ENCODE measurements at places on chromosomes 7 and 10.

- DNase-seq, result no peak
Measured at GRCh38 chr7:45588466-45588865, 14.3 kb downstream of the ADCY1 start.

- peak; percentile 59 for DNase-seq
Measured at GRCh38 chr7:157490465-157490912, 153.7 kb downstream of the DNAJB6 start.

DNA sequence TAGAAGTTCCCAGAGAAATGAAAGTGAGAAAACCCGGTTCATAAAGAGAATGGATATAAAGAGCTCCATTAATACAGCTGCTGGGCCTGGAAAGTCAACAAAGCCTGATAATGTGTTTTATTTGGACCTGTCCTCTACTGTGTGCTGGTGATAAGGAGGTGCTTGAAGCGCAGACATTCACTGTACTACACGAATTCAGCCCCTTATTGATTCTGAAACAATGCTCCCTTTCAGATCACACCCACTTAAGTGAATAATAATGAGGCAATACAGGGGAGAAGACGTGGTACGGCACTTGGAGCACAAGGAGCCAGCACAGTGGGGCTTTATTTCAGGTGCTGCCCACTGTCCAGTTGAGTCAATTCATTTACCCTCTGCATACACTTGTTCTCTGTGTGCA is 260.8 kb downstream of the FGFR2 start:
- DNase-seq, result no peak

DNA sequence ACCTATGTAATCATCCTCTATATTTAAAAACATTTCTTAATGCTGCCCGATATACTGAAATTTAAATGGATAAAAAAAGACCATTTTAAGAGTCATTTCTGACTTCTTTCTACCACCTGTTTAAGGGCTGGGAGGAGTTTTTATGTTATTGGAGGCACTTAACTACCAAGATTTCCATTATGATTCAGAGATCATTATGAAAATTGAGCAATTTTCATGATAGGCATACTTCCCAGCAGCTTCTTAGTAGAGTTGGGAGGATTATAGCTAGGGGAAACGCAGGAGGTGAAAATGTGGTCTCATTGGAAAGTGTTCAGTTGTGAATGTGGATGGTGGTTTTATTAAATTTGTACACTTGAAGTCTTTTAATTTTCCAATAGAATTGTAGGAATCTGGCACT is 28.4 kb upstream of the FAM204A start:
- DNase-seq, result no peak

DNA sequence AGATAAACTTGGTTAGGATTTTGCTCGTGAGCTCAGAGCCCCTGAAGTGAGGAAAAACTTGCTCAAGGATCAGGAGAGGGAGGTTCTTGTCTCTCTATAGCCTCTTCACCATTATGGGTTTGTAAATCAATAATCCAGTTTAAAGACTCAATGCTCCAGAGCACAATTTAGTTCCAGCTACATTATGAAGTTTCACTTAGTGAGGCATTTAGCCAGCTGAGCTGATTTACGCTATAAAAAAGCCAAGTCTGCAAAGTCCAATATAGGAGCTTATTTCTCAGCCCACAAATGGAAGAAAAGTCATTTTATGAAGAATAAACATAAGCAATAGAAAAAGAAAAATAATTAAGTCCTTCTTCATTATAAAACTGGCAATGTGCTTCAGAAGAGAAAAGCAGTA is 130.6 kb downstream of the STRA8 start:
- DNase-seq, result no peak

DNA sequence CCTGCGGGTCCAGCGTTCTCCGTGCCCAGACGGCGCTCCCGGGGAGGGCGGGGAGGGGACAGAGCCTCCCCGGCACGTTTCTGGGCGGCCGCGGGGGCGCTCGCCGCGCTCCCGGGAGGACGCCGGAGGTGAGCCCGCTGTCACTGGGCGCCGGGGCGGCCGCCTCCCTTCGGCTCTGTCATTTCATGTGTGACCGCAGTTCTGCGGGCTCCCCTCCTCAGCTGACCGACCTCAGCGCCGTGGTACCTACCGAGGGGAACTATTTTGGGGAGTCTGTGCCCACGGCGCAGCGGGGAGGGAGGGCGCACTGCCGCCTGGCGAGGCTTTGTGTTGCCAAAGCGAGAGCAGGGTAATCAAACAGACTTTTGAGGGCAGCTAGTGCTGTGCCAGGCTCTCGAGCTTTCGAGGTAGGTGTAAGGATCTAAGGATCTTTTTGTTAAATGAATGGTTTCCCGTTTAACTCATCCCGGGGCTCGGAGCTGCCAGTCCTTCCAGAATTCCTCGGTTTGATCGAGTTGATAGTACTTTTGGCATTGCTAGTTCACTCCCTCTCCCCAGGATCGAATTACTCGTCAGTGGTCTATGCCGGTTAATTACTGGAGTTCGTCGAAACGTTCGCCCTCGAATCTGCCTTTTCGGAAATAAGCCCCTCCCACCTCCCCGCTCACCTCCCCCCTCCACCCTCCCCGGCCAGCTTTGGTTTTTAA is 1.9 kb downstream of the ARID5B start:
- peak; percentile 77 for DNase-seq

DNA sequence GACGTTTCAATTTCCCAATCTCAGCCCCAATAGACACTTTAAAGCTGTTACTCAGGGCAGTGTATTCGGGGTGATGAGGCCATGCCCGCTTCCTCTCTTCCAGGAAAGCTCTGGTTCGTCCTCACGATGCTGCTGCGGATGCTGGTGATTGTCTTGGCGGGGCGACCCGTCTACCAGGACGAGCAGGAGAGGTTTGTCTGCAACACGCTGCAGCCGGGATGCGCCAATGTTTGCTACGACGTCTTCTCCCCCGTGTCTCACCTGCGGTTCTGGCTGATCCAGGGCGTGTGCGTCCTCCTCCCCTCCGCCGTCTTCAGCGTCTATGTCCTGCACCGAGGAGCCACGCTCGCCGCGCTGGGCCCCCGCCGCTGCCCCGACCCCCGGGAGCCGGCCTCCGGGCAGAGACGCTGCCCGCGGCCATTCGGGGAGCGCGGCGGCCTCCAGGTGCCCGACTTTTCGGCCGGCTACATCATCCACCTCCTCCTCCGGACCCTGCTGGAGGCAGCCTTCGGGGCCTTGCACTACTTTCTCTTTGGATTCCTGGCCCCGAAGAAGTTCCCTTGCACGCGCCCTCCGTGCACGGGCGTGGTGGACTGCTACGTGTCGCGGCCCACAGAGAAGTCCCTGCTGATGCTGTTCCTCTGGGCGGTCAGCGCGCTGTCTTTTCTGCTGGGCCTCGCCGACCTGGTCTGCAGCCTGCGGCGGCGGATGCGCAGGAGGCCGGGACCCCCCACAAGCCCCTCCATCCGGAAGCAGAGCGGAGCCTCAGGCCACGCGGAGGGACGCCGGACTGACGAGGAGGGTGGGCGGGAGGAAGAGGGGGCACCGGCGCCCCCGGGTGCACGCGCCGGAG is 2.6 kb downstream of the GJD4 start:
- DNase-seq, result peak; percentile 16

DNA sequence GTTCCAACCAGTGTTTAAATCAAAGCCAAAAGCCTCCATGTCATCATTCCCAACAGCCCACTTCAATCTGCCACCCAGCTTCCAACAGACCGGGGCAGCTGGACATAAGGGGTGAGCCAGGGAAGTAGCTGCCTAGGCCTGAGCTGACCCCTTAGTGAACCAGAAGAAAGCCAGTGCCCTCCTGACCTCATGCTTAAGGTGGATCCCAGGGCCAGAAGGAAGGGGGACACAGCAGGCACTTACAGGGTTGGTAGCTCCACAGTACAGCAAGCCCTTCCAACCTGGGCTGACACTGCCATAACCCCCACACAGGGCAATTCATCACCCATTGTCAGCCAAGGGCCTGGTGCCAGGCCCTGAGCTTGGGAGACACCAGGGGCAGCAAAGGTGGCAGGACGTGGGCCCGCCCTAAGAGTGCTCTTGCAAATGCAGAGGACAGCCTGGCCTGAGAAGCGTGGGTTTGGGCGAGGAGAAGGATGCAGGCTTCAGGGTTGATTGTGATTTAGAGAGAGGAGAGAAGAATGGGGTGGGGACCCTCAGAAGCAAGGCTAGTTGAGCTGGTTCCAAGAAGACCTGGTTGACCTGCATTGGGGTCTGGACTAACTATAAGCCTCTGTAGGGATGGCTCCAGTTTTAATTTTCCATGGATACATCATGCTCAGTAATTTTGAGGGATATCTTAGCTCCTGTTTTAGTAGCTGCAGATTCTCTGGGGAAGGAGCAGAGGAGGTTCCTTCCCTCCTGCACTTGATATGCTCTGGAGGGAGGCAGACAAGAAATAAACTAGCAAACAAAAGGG is 3.1 kb upstream of the CYP26A1 start:
- DNase-seq, result no peak

DNA sequence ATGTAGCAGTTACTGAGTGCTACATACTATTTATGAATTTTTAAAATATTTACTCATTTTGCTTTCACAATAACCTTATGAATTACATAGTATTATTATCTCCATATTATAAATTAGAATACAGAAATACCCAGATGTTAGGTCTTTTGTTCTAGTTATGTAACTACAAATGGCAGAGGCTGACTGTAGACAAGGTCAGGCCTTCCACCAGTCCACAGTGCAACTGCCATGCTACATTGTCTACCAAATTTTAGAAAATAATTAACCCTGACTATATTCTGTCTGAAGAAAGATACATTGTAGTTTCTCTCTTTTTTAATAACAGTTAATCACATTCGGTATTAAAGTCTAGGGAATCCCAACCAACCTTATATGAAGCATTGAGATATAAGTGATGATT is 280.9 kb downstream of the MALRD1 start:
- DNase-seq, result no peak

GRCh38 chr7:34138483-34138882 is 233.1 kb downstream of the BMPER start:
- DNase-seq, result no peak

GRCh38 chr10:114009281-114009996 is 34.2 kb upstream of the ADRB1 start:
- peak; percentile 39 for DNase-seq

Data from EL (cell line).